ENCODE measurements at places on chromosomes 4 and X. TPM values are rescaled to one million over a fixed set of nuclear protein-coding genes. Genes with fewer than 3 reads are reported as not detected.

- DNase-seq: peak; percentile 66
Observed at GRCh38 chr4:122827258-122827878, 737 bp downstream of the FGF2 start.

SH3RF1 gene
- 33.8 TPM for total RNA-seq

CTAG2 gene
- not detected for total RNA-seq

DNA sequence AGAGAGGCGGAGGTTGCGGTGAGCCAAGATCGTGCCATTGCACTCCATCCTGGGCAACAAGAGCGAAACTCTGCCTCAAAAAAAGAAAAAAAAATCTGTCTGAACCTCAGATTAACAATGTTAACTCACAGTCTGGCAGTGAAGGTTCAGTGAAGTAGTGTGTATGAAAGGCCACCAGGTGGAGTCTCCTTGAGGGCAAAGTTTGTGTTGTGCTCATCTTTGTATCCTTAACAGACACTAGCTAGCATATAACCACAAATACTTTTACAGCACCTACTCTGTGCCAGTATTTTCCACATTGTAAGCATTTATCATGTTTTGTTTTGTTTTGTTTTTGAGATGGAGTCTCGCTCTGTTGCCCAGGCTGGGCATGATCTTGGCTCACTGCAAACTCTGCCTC is 46.0 kb upstream of the MGST2 start:
- DNase-seq: no peak

DNA sequence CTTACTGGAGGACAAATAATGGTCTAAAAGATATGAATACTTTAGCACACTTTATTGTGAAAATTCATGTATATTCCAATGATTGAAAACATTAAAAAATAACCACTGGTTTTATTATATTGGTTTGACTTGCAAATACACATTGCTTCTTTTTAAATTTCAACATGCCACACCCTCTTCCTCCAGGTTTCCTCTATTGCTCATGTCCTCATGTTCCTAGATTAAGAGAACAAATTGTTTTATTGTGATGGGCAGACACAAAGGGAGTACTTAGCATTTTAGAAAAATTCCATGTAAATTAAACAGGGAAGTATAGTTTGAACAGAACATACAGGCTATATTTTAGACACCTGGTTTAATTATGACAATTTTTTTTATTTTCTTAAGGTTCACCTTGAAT is 230.6 kb upstream of the GPRIN3 start:
- DNase-seq: no peak

DNA sequence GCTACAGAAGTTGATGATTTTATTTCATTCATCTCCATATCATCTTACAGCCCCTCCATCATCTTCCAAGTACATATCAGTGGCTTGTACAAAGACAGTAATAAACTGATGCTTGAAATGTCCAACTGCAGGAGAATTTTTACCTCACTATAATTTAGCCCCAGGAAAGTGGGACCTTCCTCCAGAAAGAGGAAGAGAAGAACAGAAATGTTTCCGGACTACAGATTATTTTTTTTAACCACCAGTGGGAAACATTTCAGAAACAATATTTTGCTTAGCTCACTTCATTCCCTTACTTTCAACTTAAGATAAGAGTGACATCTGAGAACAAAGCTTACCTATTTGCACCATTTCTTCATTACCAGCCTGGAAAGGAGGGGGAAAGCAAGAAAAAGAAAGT is 2.0 kb downstream of the ADAMTS3 start:
- DNase-seq: no peak

- DNase-seq: no peak
Observed at GRCh38 chr4:122650148-122650547, 29.3 kb upstream of the IL21 start.

PAGE2B gene
- total RNA-seq: not detected

DNA sequence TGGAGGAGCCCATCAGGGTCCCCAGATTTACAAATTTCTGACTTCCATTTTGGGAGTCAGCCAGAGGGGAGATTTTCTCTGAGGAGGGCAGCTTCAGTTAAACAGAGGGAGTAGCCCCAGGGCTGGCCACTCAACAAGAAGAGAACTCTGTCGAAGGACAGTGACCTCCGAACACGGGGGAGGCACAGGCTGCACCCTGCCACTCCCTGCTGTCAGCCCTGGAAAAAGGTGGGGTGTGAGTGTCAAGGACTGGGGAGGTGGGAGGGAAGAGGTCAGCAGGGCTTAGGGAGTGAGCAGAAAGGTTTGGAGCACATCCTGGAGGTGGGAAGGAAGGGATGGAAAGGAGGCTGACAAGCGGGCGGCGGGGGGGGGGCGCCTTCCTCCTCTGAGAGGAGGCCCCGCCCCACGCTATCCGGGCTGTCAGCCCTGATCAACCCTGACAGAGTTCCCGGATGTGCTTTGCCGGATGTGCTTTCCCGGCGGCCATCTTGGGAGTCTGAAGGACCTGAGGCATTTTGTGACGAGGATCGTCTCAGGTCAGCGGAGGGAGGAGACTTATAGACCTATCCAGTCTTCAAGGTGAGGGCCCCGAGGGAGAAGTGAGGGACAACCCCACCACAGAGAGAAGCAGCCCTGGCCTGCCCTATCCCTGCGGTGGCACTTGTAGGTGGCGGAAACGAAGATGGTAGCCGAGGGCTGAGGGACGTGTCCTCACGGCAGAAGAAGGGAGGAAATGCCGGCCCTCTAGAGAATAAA is at the start of gene MAGEC1:
Gene MAGEC1, plus strand, starts transcription at position 495 of the 756 bp plus-strand sequence. CDS start 1,179 bp downstream, outside the sequence.
- no peak for DNase-seq

DNA sequence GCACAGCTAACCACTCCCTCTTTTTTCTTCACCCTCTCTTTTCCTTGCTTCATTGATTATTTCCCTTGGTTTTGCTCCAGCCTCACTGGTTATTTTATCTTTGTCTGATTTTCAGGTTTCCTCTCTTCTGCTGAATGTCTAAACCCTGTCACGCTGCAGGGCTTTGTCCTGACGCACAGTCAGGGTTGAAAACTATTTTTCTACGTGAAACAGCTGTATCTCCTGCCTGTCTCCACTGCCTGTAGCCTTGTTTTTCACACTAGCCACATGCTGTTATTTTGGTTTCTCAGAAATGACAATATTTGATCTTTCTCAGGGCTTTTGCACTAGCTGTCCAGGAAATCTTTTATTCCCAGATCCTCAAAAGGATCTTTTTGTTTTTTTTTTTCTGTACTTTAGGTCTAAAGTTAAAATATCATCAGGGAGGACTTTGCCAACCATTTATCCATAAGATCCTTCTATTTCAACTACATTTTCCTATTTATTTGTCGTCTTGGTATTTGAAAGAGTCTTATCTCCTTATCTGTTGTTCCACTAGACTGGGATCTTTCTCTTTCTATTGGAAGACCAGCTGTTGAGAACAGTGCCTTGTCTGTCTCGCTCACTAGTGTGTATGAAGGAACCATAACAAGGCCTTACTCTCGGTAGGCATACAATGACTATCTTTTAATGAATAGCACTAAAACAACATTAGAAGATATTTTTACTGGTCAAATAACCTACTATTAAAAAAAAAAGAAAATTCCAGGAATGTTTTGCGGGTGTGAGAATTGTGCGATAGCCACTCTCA is 164.3 kb downstream of the PDHA2 start:
- no peak for DNase-seq

GRCh38 chr4:97013711-97014110 is 1129.6 kb downstream of the STPG2 start:
- no peak for DNase-seq

- DNase-seq: peak; percentile 81
Observed at GRCh38 chr4:186190581-186191199, 677 bp upstream of the CYP4V2 start.

GRCh38 chrX:84339507-84340364 is 151.7 kb upstream of the RPS6KA6 start:
- no peak for DNase-seq

- DNase-seq: no peak
Observed at GRCh38 chr4:77010841-77011354, 61.3 kb downstream of the SEPTIN11 start.

GRCh38 chrX:122622795-122623194 is 561.3 kb upstream of the GRIA3 start:
- DNase-seq: no peak

DNA sequence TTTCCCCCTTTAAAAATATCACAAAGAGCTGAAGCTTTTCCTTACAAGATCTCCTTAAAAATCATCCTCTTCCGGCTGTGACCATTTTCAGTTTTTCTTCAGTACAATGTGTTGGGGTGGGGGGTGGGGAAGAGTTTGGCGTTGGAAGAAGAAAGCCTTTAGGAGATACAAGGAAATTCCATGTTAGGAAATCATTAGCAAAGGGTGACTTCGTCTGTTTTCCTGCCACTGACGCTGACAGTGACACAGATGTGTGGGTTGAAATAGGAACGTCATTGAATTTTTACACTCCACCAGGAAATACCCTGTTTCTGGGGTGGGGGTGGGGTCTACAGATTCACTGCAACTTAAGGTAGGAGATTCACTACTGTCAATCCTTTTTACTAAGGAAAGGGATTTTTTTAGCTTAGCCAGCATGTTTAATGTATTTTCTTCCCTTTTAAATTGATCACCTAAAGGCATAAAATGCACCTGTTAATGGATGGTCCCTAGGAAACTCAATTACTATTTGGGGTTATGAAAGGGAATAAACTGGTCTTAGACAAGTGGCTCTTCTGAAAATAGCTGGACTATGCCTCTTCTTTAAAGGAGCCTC is 3.9 kb downstream of the MAMLD1 start:
- no peak for DNase-seq

ARMCX2 gene
- 36.0 TPM for total RNA-seq

DNA sequence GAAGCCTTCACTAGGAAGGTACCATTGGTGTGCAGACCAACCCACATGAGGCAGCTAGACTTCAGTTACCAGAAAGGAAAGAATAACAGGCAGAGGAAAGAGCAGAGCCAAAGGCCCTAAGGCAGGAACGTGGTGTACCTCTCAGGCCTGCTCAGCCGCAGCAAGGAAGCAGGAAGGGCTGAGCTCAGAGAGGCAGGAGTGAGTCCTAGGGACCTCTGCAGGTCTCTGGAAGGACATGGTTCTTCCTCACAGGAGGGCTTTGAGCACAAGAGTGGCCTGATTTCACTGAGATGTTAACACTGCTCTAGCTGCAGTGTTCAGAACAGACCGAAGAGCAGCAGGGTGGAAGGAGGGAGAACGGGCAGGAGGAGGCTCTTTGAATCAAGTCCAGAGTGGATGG is 124.6 kb downstream of the DCHS2 start:
- no peak for DNase-seq

DNA sequence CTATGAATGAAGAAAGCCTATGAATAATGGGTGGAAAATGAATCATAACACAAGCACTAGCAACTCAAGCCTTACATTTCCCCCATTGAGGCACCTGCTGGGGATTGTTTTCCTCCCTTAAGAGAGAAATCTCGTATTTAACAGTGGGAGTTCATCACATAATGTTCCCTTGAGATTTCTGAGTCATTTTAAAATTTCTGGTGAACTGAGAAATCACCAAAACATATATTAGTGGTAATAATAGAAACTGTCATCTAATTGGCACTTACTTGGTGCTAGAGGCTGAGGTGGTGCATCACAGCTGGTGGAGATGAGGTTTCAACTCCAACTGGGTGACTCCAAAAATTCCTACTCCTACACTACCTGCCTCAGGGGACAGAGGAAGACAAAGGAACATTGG is 561.3 kb upstream of the LCORL start:
- no peak for DNase-seq
